Karpas-422 (cell line): ENCODE measurements at places on chromosomes 7 and 10.

- no peak for DNase-seq
These were observed 66.4 kb upstream of the INSIG1 start for GRCh38 chr7:155231241-155231800.

DNA sequence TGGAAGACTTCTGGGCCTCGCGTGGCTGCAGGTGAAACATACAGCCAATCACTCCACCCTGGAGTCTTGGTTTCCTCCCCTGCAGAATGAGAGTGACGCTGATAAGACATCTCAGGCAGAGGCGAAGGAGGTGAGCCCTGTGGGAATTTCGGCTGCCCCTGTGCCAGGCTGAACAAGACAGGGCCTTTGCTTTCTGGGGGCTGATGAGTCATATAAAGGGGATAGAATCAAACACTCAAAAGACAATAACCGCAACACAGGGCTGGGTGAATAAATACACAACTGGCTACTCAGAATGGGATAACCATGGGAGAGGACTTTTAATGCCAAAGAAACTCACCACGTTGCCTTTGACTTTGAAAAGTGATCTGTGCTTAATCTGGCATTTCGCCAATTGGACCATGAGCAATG, 143.8 kb downstream of the KCNMA1 start:
- DNase-seq, result no peak

DNA sequence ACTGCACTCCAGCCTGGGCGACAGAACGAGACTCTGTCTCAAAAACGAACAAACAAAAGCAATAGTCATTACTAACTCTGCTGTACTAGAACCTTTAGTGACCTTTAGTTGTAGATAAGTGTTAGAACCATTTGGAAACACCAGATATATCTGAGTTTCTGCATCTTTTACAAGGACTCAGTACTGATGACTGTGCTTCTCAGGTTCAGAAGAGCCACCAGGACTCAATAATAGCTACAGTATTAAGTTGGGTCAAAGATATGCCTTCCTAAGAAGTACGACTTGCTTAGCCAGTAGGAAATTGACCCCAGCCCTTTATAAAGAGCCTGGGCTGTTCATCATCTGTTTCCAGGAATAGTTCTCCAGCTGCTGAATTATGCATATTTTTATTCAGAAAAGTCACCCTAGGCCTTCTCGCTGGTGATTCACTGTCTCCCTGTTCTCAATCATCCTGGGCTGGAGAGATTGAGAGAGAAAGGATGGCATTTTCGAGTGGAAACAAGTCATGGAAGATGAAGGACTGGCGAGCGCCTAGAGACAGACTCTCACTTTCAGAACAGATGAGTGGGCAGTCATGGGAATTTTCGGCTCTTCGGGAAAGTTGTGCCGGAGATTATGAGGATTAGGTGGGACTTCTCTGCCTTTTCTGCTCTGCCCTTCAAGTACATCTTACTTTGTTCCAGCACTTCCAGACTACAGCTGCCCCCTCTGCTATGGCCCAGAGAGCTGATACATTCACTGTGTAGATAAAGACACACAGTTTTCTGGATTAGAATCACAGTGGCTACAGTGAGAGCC, 316.1 kb downstream of the CCDC3 start:
- DNase-seq, result no peak

GRCh38 chr10:54799506-54799905, 1.5 kb downstream of the PCDH15 start:
- DNase-seq, result no peak

- no peak for DNase-seq
These were observed 40.7 kb downstream of the ZCCHC24 start for GRCh38 chr10:79404690-79405131.

- DNase-seq, result no peak
These were observed 138.5 kb downstream of the SLIT1 start for GRCh38 chr10:97047083-97047736.

- DNase-seq, result no peak
These were observed 119.8 kb downstream of the PRPF18 start for GRCh38 chr10:13706604-13707003.

GRCh38 chr10:61983255-61983654, 81.8 kb downstream of the ARID5B start:
- DNase-seq, result no peak

DNA sequence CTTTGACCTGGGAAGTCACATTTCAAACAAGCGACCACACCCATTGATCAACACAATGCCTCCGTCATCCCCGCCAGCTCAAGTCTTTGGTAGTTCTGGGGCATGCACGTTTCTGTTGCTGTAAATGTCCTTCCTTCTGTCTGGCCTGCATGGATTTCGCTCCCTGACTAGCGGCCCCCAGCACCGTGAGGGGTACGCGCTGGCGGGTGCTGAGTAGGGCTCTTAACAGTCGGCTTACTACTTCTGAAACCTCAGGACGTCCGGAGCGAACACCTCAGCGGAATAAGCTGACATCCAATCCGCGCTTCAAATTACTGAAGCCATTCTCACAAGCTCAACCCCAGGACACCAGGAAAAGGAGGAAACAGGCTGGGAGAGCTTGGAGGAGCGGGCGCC, 505 bp downstream of the NUDCD3 start:
- DNase-seq, result peak; percentile 69

DNA sequence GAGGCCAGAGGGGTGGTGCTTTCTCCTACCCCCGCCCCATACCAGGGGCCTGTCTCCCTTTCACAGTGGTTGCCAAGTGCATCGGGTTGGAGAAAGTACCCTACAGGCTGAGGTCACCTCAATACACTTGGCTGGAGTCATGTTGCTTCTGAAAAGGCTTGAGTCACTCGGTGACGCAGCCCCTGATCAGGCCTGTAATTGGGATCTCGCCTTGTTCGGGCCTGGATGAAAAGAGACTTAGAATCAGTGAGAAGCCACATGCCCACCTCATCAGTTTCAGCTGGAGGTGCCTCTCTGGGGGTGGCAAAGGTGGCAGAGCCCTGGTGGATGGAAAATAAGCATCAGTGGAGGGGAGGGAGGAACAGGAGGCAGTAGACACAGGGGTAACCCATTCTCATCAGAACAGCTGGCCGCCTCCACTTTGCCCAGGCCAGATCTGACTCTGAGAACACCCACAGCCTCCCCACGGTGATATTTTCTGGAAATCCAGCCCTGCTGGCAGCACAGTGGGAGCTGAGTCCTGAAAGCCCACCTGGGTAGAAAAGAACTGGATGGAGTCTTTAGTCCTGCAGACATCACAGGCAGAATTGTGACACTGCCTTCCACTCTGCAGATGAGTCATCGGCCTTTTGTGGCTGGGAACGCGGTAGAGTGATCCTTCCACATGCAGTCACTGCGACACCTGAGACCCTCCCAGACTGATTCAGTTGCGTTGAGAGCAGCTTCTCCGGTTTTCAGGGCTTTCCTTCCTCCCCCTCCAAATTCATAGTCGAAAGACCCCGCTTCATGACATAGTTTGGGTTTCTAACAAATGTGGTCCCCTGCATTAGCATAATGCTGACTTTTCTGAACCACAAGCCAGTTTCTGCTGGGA, 108.0 kb downstream of the GRK5 start:
- DNase-seq, result no peak

GRCh38 chr7:46071076-46071475, 150.0 kb upstream of the IGFBP3 start:
- no peak for DNase-seq

DNA sequence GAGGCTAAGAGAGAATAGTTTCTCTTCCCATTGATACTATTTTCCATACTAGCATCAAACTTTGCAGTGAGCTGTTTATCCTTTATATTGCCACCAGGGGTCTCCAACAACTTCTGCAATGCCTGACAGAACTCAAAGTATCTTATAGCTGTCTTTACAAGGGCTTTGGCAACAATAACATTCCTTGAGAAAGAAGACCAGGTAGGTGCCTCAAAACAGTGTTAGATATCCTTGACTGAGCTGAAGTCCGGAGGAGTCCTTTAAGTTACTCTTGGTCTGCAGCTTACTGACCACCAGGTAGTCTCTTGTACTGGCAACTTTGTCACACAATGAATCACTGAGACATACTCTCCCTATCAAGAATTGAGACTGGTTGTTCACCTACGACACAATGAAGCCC, 30.0 kb upstream of the TES start:
- peak; percentile 67 for DNase-seq

DNA sequence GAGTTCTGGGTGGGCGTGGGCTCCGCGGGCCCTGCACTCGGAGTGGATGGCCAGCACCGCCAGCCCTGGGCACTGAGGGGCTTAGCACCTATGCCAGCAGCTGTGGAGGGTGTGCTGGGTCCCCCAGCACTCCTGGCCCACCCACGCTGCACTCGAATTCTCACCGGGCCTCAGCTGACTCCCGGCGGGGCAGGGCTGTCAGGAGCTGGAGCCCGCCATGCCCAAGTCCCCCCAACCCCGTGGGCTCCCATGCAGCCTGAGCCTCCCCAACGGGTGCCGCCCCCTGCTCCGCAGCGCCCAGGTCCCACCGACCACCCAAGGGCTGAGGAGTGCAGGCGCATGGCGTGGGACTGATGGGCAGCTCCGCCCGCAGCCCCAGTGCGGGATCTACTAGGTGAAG, 93.1 kb downstream of the SLC25A13 start:
- no peak for DNase-seq

GRCh38 chr10:75236178-75236825, 545 bp upstream of the COMTD1 start:
- no peak for DNase-seq

- DNase-seq, result no peak
These were observed 100.1 kb downstream of the DNAJB6 start for GRCh38 chr7:157436763-157437480.

- peak; percentile 84 for DNase-seq
These were observed 91.7 kb downstream of the WDR11 start for GRCh38 chr10:120942806-120943413.

- DNase-seq, result no peak
These were observed 86.5 kb upstream of the SKAP2 start for GRCh38 chr7:26950889-26951288.

DNA sequence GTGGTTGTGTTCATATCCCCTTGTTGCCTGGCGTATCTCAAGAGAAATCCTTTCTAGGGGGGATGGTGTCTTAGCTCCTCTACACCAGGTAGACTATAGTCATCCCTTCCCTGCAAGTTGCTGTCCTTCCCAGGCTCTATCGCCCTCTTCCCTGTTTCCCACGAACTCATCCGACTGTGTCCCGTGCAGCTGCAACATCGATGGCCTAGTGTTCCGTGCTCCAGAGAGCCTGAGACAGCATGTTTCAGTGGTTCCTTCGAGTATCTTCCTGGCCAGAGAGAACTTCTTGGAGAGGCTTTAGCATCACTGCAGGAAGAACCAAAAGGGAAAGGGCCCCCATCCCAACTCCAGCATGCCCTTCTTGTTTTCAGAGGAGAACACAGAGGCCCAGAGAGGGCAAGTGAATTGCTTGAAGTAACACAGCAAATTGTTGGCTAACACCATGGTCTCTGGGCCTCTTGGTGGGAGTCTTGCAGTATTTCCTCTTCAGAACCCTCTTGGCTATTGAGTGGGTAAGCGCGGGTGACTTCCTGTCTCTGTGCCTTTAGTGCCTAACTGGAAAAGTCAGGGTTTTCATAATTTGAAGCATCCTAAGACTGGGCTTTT, 162.9 kb downstream of the RGS10 start:
- no peak for DNase-seq

GRCh38 chr7:8277394-8277982, 15.5 kb upstream of the ICA1 start:
- peak; percentile 42 for DNase-seq

- DNase-seq, result peak; percentile 93
These were observed at the start of gene CDK14 for GRCh38 chr7:90595801-90596670. CDK14 (plus strand) TSS chr7:90596321; CDS start chr7:90596628, 307 bp downstream.

DNA sequence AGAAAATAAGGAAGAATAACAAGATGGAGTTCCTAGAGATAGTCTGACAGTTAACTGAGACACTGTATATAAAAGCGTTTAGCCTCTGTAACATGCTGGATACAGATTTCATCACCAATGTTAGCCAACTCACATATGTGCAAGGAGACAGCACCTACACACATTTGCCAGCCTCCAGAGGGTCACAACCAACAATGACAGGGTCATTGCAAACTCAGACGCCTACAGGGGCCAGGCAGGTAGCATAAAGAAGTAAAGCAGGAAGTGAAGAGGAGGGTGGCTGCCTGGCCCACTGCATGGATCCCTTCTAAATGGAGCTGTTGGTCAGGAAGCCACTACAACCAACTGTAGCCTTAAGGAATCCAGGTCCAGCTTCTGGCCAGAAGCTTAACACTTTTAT, 50.4 kb downstream of the NRAP start:
- DNase-seq, result no peak

- DNase-seq, result no peak
These were observed 36.2 kb downstream of the NAMPT start for GRCh38 chr7:106248600-106248999.

GRCh38 chr7:110800984-110801383, 289.9 kb upstream of the LRRN3 start:
- DNase-seq, result no peak

DNA sequence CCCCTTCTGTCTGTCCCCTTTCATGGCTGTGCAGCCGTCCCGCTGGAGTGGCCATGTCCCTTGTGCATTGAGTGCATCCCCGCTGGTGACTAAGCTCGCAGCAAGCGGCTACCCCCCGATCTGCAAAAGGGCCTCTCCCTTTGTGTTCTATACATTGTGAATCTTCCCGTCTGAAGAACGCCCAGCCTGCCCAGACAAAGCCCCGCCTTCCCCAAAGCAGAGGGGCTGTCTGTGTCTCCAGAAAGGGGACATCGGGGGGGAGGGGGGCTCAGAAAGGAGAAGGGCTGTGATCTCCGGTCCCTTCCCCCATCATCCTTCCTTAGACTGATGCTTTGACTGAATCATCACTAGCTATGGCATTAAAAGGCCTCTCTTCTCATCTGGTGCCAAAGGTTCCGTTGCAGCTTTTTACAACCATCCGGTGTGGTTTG, 11.9 kb downstream of the NPTX2 start:
- no peak for DNase-seq

GRCh38 chr7:71429083-71429482, 297.1 kb downstream of the GALNT17 start:
- DNase-seq, result no peak

GRCh38 chr10:85621562-85621961, 745.0 kb downstream of the GRID1 start:
- DNase-seq, result no peak

- no peak for DNase-seq
These were observed 56.4 kb downstream of the CYCS start for GRCh38 chr7:25068502-25069213.

DNA sequence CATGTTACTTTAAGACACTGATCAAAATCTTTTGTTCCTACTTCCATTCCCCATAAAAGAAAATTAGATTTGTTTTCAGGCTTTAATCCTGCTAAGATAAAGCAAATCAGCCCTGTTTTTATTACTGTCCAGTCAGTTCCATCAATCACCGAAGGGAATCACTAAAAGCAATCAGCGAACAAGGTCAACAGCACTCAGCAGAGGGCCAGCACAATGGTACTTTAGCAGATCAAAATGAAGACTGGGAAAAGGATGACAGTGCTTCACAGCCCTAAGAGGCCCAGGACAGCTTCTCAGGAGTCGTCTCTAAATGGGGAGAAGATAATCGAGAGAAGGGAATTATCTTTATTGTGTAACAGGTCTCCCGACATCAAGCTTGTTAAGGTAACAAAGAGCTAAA, 32.7 kb downstream of the SEM1 start:
- no peak for DNase-seq
